AG08395 (cell line): ENCODE measurements at places on chromosomes 2 and 18.
A peak's percentile ranks its signal among the peaks of the same experiment; 100 is the strongest.

DNA sequence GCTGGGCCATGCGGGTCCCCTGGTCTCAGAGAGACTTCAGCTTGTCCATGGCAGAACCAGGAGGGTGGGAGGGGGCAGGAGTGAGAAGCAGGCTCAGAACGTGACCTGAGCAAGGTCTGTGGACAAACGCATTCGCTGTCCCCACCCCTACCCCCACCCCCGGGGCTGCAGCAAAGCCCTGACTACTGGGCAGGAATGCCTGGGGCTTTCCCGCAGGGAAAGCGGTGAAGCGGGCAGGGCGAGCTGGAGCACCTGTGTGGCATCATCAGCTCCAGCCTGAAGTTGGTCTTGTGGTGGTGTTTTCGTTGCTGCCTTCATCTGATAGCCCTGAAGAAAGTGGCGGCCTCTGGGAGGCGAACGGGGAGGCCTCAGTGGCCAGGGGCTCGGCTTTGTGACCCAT, 26.1 kb upstream of the ALKAL2 start:
- DNase-seq = no peak

- no peak for DNase-seq
These were observed 724.1 kb downstream of the GALR1 start for GRCh38 chr18:77973745-77974144.

- DNase-seq = peak; percentile 62
These were observed 105.3 kb upstream of the UGP2 start for GRCh38 chr2:63736354-63736753.

DNA sequence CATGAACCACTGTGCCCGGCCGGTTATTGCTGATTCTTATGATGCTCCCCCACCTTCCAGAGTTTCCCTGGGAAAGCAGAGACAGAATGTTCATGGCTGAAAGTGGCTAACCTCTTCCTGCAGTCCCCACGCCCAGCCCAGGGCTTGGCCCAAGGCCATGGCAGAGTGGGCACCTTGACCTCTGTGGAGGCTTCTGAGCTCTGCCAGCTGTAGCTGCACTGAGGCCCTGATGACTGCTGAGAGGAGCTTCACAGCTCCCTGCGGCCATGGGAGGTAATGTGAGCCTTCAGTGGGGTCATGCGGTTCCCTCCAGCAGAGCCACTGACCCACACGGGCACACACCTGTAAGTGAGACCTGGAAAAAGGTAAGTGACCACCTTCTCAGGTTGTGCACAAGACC, 13.3 kb downstream of the EFHD1 start:
- no peak for DNase-seq

DNA sequence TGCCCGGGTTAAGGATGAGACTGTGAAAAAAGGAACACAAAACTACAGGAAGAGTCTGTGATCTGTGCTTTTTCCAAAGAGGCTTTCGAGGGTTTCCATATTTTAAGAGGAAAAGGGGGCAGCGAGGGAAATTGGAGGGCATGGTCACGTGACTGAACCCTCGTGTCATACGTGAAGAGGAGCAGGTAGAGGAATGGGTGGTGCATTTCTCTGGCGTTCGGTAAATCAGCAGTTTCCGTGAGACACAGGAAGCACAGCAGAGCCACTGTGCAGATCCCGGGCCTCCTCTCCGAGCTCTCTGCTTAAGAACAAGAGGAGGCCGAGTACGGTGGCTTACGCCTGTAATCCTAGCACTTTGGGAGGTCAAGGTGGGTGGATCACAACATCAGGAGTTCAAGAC, 219.7 kb downstream of the NDUFA10 start:
- DNase-seq = no peak

- DNase-seq = no peak
These were observed 17.6 kb downstream of the HDAC4 start for GRCh38 chr2:239383036-239383758.

- peak; percentile 25 for DNase-seq
These were observed 141.8 kb downstream of the MEIS1 start for GRCh38 chr2:66576561-66577320.

- DNase-seq = peak; percentile 70
These were observed 123.7 kb downstream of the COL6A3 start for GRCh38 chr2:237290261-237290660.

DNA sequence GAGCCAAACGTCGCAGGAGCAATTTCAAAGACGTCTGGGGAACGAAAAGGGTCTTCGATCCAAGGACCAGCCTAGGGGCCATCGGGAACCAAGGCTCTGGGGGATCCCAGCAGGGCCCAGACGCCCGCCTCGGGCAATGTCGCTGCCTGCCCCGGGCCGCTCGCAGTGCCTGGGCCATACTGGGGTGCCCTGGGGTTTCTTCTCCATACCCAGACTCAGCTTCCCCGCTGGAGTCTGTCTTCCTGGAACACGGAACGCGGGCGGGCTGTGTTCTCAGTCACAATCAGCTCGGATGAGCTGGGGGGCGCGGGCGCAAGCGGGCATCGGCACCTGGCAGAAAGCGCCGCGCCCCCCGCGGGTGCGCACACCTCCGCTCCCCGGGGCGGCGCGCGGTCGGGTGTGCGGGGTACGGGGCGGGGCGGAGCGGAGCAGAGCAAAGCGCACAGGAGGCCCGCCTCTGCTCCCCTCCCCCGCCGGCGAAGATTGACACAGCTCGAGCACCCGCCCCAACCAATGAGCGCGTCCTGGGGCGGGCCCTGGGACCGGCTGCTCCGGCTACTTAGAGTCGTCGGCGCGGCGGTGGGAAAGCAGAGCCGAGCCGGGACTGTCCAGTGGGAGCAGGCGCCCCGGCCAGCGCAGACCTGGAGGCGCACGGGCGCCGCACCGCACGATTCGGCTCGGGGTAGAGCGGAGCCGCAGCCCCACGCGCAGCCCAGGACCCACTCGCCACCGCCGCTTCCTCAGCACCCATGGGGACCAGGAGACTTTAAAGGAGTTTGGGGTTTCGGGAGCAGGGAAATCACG, at the start of gene LRATD1:
Gene LRATD1 (plus strand): TSS at position 585 of the 804 bp plus-strand sequence. CDS start 1,263 bp downstream, outside the sequence.
- peak; percentile 91 for DNase-seq

DNA sequence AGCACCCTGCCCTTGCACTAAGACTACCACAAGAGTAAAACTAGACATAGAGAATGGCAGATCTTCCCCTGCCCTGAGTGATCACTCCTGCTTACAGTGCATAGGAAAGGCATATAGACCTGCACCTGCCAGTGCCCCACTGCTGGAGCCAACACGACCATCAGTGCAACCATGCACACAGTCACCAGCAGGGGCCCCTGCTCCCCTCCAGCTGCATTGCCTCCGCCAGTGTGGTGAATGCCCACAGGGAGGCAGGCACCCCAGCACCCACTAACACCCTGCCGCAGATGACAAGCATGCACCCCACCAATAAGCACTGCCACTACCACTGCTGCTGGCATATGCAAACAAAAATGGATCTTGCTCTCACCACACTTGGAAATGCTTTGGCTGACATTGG, 478.8 kb downstream of the ADCYAP1 start:
- DNase-seq = no peak

- peak; percentile 29 for DNase-seq
These were observed 7.4 kb upstream of the DUSP19 start for GRCh38 chr2:183070942-183071844.

DNA sequence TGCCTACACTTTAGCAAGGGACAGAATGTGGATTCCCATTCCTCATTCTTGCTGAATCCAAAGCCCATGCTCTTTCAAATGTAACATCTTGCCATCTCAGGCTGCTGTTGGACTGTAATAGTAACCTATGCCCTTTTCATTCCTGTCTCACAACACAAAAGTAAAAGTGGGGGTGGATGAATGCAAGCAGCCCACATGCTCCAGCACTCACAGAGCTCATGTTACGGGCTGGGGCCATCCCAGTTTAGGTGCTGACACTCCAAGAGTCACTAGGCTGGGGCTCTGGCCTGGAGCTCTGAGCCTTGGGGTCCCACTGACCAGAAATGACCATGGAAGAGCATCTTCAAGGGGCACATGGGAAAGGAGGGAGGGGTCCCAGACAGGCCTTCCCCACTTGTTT, 47.6 kb downstream of the CCBE1 start:
- DNase-seq = no peak

DNA sequence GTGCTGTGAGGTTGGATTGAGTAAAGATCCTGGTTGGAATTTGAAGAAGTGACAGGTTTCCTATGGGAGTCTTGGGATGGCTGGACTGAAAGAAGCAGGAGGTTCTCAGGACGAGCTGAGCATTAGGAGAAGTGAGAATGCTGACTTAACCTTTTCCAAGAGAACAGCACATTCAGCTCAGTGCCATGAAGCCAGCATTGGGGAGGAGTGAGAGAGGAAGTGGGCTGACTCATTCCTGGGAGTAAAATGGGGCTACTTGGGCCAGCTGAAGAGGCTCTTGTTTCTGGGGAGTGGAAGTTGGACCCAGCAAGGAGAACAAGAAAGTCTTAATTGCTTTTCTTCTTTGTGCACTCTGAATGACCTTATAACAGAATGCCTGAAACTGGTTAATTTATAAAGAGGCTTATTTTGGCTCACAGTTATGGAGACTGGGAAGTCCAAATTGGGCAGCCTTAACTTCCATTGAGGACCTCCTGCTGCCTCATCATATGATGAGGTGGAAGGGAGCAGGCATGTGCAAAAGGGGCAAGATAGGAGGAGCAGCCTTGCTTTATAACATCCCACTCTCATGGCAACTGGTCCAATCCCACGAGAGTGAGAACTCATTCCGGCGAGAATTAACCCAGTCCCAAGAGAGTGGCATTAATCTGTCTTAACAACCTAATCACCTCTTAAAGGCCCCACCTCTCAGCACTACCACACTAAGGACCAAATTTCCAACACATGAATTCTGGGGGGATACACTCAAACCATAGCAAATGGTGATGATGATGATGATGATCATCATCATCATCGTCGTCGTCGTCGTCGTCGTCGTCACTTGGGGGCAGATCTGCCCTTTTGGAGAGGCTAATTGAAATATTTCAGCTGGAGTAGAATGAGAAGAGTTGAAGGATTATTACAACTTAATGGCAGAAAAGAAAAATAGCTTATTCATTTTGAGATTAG, 26.1 kb downstream of the DGUOK start:
- DNase-seq = peak; percentile 45

- DNase-seq = peak; percentile 54
These were observed 39.3 kb upstream of the SERPINB2 start for GRCh38 chr18:63848159-63848558.

GRCh38 chr2:221205103-221205673, 366.9 kb downstream of the EPHA4 start:
- DNase-seq = no peak

DNA sequence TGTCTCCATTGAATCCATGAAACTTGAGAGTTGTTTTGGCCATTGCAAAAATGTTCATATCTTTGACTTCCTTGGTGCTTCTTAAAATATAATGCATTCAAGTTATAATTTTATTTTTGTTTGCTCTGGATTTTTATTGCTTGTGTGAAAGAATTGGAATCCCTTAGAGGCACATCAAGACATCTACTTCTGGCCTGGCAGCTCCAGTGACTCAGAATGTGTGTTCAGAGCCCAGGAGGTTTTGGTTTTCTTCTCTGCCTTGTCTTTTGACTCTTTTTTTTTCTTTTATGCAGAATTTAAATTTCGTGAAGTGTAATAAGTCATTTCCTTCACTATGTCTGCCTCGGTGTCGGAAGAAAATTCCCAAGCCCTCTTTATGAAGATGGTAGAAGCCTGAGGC, 180.2 kb downstream of the LTBP1 start:
- peak; percentile 65 for DNase-seq

- no peak for DNase-seq
These were observed 87.2 kb downstream of the NRP2 start for GRCh38 chr2:205769495-205769850.

DNA sequence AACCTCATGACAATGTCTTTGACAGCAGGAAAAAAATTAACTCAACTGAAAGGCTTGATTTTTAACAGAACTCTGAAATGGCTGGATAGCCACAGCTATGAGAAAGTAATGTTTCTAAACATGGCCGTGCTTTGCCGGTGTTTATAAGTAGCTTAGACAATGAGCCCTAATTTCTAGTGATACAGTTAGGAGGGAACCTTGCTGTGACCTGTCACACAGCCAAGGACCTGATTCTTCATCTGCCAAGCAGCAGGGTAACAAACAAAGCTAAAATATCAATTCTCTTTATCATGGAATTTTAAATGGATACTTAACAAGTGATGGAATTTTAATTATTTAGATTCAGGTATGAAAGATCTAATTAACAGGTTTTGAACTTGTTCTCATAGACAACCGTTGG, 24.3 kb upstream of the DYNC2LI1 start:
- no peak for DNase-seq

DNA sequence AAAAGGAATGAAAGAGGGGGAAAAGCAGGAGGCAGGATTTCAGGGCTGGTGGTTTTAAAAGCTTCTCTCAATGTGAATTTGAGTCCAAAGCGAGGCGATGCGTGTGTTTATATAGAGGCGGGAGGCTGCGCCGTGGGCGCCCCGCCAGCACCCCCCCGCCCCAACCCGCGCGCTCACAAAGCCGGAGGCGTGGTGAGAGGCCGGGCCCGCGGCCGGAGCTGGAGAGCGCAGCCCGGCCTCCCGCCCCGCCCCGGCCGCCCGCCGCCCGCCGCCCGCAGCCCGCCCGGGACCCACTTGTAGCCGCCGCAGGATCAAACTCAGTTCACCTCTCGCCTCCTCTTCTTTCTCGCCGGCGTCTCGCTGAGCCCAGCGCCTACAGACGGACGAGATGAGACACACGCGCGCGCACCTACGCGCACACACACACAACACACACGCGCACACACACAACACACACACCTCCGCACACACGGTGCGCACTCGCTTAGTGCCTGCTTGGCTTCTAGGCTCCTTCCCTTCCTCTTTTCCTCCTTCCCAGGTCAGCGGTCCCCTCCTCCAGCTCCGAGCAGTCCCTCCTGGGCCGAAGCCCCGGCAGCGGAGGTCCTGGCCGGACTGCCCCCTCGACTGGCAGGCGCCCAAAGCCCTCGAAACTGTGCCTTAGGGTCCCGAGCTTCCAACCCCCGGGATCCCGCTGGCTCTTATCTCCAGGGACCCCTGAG, 1.3 kb upstream of the CYP26B1 start:
- peak; percentile 55 for DNase-seq
